Ureter (tissue), 1 donor: ENCODE measurements at places on chromosomes 16 and 17. TPM values are rescaled to one million over a fixed set of nuclear protein-coding genes. Genes with fewer than 3 reads are reported as not detected.
A peak's percentile ranks its signal among the peaks of the same experiment; 100 is the strongest.

Gene OR4D1
- total RNA-seq, result not detected

Gene ADAD2
- 0.42 TPM for total RNA-seq

Gene CBX8
- 6.5 TPM for total RNA-seq

DNA sequence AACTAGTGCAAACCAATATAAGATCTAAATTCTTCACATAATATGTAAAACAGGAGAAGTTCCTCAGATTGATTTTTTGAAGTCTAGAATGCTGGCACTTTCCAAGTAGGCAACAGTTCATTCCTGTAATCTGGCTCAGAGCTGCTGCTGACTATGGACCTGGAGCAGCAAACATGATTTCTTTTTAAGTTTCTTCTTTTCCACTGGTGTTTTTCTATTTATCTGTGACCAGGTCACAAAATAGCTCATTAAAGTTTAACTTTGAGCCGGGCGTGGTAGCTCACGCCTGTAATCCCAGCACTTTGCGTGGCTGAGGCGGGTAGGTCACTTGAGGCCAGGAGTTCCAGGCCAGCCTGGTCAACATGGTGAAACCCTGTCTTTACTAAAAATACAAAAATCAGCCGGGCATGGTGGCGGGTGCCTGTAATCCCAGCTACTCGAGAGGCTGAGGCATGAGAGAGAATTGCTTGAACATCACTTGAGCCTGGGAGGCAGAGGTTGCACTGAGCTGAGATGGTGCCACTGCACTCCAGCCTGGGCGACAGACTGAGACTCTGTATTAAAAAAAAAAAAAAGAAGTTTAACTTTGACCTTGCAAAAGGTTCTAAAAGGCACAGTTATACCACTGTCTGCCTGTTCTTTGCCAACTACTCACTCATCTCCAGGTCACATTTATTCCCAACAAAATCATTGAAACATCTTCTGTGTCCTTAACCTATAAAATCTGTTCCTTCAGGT, 29.4 kb upstream of the SLC13A2 start:
- no peak for DNase-seq

GRCh38 chr17:69763503-69763902, 311.5 kb upstream of the KCNJ16 start:
- no peak for DNase-seq

DNA sequence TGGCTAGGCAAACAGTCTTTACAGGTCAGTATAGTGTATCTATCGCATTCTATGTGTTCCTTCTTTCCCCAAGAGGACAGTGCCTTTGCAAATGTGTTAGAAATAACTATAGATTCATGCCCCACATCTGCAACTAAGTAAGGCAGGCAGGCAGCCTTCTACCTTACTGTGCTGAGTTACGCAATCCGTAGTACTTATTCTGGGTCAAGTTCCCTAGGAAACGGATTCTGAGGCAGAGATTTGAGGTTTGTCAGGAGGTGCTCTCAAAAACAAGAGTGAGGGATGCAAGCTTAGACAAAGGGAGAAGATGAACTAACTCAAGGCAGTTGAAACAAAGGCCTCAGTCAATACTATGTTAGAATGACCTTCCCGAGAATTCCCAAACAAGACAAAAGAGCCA, 12.7 kb upstream of the ANKFY1 start:
- no peak for DNase-seq

GRCh38 chr16:82034981-82035612, at the start of gene HSD17B2:
TSS of gene HSD17B2 (plus strand) at chr16:82035253. CDS start at chr16:82035425, 172 bp downstream.
- DNase-seq, result peak; percentile 56
